Sigmoid colon (tissue), 7 donors: ENCODE measurements at places on chromosomes 12 and 14. TPM values are rescaled to one million over a fixed set of nuclear protein-coding genes. Genes with fewer than 3 reads are reported as not detected.

- H3K36me3 ChIP-seq, result no peaks in the 10 kb centered on the region
- H3K27ac ChIP-seq, result no peak overlapping the region
- H3K4me3 ChIP-seq, result no peak overlapping the region
- no peak for DNase-seq
- no peaks in the 10 kb centered on the region for H3K4me1 ChIP-seq
These were observed 22.1 kb upstream of the E2F7 start for GRCh38 chr12:77087427-77087826.

Gene STAC3
- 1.2 TPM for total RNA-seq

Gene TAS2R31
- 6.1 TPM for total RNA-seq

Gene FAM181A
- not detected for total RNA-seq

Gene SLC5A8
- total RNA-seq, result not detected

Gene TUNAR
- not detected for total RNA-seq

Gene PPM1H
- total RNA-seq, result 3.0 TPM

GRCh38 chr14:80602946-80603345 lies 338.6 kb downstream of the CEP128 start:
- DNase-seq, result no peak
- H3K4me3 ChIP-seq, result no peak overlapping the region

DNA sequence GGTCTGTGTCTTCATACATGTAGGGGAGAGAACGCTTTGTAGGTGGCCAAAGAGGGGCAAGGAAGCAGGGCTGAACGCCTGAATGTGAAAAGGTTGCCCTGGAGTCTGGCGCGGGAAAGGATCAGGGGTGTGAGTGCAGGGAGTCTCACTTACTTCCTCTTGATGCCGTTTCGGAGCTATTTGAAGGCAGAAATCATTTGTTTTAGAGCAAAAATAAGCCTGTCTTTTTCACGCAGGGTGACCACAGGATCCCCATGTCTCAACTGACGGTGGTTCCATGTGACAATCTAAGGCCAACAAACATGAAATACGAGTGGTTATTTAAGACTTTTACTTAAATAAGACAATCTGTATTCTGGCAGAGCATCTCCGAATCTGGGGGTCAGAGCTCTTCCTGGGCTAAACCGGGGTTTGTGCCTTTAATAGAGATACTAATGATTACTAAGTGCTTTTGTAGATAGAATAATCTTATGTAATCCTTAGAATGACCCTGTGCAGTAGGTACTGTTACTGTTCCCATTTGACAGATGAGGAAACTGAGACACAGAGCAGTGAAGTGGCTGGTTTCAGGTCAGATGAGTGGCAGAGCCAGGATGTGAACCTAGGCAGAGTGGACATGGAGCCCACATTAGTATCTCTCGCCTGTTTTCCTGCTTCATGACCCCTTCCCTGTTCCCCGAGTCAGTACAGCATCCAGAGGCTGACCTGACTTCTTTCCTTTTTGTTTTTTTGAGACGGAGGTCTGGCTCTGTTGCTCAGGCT lies 1.9 kb downstream of the BRI3BP start:
- H3K27me3 ChIP-seq, result no peaks in the 10 kb centered on the region
- H3K36me3 ChIP-seq, result no peaks in the 10 kb centered on the region
- H3K4me3 ChIP-seq, result no peak overlapping the region

DNA sequence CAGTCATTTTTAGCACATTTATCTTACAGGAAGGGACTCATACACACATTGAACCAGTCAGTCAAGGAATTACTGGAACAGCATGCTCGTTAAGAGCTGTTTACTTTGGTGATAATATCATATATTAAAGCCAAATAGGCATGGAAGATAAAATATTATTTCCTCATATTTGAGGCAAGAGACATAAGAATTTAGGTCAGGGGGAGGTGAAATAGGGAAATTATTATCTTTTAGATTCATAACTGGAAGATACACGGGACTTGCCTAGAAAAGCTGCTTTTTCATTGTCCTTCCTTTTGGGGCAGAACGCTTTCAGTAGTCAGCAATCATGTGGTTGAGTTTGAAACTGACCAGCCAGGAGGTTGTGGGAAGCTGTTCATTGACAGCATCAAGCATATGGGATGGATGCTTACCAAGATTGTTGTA lies 72.5 kb downstream of the NTN4 start:
- H3K4me1 ChIP-seq, result peaks cover 17% of the 10 kb centered on the region
- H3K36me3 ChIP-seq, result no peaks in the 10 kb centered on the region
- no peaks in the 10 kb centered on the region for H3K27me3 ChIP-seq
- no peak overlapping the region for H3K4me3 ChIP-seq

GRCh38 chr14:104034976-104035699 lies 50.4 kb upstream of the ASPG start:
- no peak overlapping the region for H3K4me3 ChIP-seq
- no peaks in the 10 kb centered on the region for H3K27me3 ChIP-seq
- no peaks in the 10 kb centered on the region for H3K36me3 ChIP-seq
- no peaks in the 10 kb centered on the region for H3K4me1 ChIP-seq
- H3K27ac ChIP-seq, result no peak overlapping the region
- no peak for DNase-seq

DNA sequence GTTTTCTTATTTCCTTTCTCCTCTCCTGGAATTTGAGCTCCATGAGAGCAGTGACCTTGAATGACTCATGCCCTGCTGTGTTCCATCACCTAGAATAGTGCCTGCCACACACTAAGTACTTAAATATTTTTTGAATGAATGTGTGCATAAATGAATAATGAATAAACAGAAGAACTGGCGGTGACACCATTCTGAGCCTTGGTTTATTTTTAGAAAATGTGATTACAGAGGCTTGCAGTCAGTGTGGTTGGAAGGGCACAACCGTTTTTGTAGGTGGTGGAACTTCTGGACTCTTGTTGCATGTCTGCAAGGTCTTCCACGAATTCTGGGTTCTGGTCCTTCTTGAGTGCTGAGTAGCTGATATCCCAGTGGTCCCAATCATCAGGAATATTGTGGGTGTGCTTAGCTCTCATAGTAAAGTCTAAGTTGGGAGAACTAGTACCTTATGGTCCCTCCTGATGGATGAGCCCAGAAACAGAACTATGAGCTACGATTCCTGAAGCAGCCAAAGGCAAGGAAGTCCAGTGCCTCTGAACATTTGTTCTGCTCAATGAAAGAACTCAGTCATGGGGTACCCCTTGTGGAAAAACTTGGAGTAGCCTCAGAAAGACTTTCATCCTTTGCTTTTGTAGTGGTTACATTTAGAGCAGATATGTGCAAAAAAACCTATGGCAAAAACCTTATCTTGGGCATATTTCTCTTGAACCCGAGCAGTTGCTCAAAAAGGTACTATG lies 28.8 kb upstream of the BHLHE41 start:
- no peak overlapping the region for H3K4me3 ChIP-seq
- no peak overlapping the region for H3K27ac ChIP-seq
- H3K27me3 ChIP-seq, result no peaks in the 10 kb centered on the region

- peaks cover 8% of the 10 kb centered on the region for H3K4me1 ChIP-seq
- H3K27ac ChIP-seq, result no peak overlapping the region
- H3K27me3 ChIP-seq, result no peaks in the 10 kb centered on the region
- H3K36me3 ChIP-seq, result no peaks in the 10 kb centered on the region
These were observed 27.1 kb upstream of the MANSC4 start for GRCh38 chr12:27807063-27807703.

GRCh38 chr14:96629082-96629481 lies 126.9 kb downstream of the PAPOLA start:
- no peak overlapping the region for H3K27ac ChIP-seq
- H3K4me3 ChIP-seq, result no peak overlapping the region
- H3K27me3 ChIP-seq, result no peaks in the 10 kb centered on the region

Gene STXBP6
- total RNA-seq, result 7.1 TPM

DNA sequence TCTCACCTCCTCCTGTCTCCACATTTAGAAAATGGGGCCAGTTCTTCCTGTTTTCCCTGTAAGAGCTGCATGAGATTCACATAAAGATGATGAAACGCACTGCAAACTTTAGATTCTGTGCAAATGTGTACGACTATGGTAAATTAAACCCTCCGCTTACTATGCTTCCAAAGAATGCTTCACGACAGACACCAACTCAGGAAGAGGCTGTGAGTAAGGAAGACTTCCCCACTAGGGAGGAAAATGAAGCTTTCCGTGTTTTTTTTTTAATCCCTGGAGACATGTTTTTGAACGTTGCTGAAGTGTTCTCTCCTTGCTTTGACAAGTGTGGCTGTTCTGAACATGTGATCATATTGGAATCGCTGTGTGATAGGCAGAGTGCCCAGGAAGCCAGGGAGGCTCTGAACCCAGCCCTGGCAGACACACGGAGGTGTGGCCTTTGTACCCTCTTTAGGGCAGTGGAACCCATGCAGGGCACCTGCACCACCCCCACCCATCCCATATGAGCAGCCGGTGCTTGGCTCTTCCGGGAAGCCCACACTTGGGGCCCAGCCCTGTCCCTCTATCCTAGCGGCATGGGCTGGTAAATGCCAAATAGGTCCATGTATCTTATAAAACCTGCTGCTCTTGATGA lies 7.5 kb upstream of the SYNE3 start:
- no peak overlapping the region for H3K27ac ChIP-seq
- no peak for DNase-seq
- H3K4me3 ChIP-seq, result no peak overlapping the region
- peaks cover 17% of the 10 kb centered on the region for H3K4me1 ChIP-seq

Gene ACOT6
- total RNA-seq, result not detected

Gene NFATC4
- total RNA-seq, result 29.6 TPM

- H3K4me3 ChIP-seq, result no peak overlapping the region
- H3K4me1 ChIP-seq, result no peaks in the 10 kb centered on the region
- H3K27ac ChIP-seq, result no peak overlapping the region
- no peaks in the 10 kb centered on the region for H3K27me3 ChIP-seq
- H3K36me3 ChIP-seq, result no peaks in the 10 kb centered on the region
- no peak for DNase-seq
These were observed 86.2 kb downstream of the STON2 start for GRCh38 chr14:81313775-81314429.

DNA sequence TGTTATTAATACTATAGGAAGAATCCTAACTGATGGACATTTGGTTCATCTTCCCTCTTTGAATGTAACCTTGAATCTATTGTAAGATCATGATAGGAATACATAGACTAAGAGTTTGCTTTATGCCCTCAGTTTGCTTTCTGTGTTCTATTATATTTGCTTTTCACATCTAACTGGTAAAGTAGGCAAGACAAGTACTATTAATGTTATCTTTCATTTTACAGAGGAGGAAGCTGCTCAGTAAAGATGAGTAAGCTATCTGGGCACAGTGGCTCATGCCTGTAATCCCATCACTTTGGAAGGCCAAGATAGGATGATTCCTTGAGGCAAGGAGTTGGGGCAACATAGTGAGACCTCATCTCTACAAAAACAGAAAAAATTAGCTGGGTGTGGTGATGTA lies 103.0 kb downstream of the TMTC2 start:
- peaks cover 25% of the 10 kb centered on the region for H3K4me1 ChIP-seq
- no peak overlapping the region for H3K4me3 ChIP-seq
- no peak for DNase-seq
- no peak overlapping the region for H3K27ac ChIP-seq

Gene CELA1
- total RNA-seq, result not detected

DNA sequence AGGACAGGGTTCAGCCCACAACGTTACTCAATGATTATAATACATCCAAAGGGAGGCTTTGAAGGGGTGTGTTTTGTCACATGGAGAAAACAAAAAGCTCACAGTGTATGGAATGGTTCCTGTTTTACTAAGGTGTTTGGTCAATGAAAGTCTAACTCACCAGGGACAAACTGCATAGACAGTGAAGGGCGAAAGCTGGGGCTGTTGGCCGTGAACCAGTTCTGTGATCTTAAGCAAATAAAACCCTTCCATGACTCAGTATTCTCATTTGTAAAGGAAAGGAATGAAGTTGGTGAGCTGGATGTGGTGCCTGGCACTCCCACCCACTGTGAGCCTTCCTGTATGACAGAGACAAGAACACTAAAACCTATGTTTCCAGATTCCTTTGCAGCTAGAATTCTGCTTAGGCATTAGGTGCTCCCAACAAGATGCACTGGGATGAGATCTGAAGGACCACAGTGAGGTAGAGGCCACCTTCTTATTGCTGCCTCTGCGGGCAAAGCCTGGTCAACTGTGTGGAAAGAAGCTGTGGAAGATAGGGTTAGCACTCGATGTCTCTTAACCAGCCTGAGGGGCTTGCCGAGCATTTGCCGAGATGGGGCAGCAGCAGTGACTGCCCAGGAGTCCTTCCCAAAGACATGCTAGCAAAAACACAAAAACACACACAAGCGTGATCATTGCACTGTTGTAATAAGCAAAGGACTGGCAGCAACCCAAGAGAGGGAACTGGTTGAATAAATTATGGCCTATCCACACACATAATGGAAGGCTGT lies 48.5 kb downstream of the VCPKMT start:
- no peak for DNase-seq
- H3K4me1 ChIP-seq, result no peaks in the 10 kb centered on the region
- H3K36me3 ChIP-seq, result no peaks in the 10 kb centered on the region
- no peak overlapping the region for H3K27ac ChIP-seq

- no peaks in the 10 kb centered on the region for H3K27me3 ChIP-seq
- DNase-seq, result no peak
- no peaks in the 10 kb centered on the region for H3K4me1 ChIP-seq
These were observed 64.8 kb downstream of the WSCD2 start for GRCh38 chr12:108193917-108194316.

Gene ALKBH1
- total RNA-seq, result 14.6 TPM

- no peaks in the 10 kb centered on the region for H3K4me1 ChIP-seq
- no peak overlapping the region for H3K27ac ChIP-seq
- H3K4me3 ChIP-seq, result no peak overlapping the region
These were observed 239.0 kb upstream of the EGLN3 start for GRCh38 chr14:34189866-34190265.

DNA sequence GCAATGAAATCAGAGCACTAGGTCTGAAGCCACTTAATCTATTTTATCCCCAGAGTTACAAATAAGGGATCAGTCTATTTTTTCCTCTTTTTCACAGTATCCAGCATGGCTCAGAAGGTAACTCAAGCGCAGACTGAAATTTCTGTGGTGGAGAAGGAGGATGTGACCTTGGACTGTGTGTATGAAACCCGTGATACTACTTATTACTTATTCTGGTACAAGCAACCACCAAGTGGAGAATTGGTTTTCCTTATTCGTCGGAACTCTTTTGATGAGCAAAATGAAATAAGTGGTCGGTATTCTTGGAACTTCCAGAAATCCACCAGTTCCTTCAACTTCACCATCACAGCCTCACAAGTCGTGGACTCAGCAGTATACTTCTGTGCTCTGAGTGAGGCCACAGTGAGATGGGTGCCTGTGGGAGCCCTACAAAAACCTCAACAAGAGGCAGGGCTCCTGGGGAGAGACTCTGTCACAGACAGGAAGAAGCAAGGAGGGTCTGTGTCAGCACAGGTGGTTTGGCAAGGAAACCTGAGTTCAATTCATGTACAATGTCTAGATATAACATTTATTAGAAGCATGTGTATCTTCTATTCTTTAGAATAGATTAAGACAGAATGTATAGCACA lies 334.3 kb upstream of the OR4E1 start:
- no peaks in the 10 kb centered on the region for H3K27me3 ChIP-seq
- H3K4me3 ChIP-seq, result no peak overlapping the region
- no peak overlapping the region for H3K27ac ChIP-seq

GRCh38 chr12:6140651-6141447 lies 16.4 kb upstream of the VWF start:
- no peak for DNase-seq
- H3K27me3 ChIP-seq, result no peaks in the 10 kb centered on the region
- H3K4me1 ChIP-seq, result no peaks in the 10 kb centered on the region
- H3K27ac ChIP-seq, result peak overlapping the region; percentile 36
